ENCODE measurements at places on chromosomes 3 and 15. TPM values are rescaled to one million over a fixed set of nuclear protein-coding genes. Genes with fewer than 3 reads are reported as not detected.

The FMN1 gene
- total RNA-seq = 0.46 TPM

- ATAC-seq = no peak
These were observed 30.4 kb downstream of the SKIL start for GRCh38 chr3:170387950-170388349.

The LRRN1 gene
- total RNA-seq = 57.5 TPM

GRCh38 chr15:94526071-94526689 lies 294.8 kb downstream of the MCTP2 start:
- ATAC-seq = no peak

The CLDN11 gene
- total RNA-seq = 2.7 TPM

DNA sequence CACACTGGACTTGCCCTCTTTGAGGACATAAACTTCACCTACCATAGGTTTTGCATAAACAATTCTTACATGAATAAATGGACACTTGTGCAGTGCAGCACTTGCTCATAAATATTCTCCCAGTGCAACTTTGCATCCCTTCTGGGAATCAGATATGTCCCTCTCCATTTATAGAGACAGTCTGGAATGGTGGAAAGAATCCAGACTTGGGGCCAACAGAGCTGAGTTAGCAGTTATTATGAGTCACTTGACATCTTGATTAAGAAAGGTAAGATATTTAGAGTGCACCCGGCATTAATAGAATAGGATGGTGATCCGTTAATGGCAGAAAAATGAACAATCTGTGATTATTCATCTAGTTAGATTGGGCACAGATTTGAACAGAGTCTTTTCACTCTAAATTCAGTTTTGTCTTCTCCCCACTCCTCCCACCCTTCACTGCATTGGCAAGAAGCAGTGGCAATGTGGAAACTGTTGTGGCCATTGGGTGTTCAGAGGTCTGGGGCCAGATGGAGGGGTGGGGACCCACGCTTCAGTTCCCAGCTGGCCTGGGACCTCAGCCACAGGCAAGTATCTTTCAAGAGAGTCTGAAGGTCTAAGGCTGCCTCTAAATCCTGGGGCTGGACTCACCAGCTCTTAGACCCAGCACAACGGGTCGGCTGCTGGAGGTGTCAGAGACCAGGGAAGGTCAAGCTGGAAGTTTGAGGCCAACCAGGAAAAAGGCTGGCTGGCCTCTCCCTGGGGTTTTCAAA lies 58.9 kb upstream of the KY start:
- ATAC-seq = no peak

The DAZL gene
- total RNA-seq = 0.05 TPM

The PLA2G4B gene
- 2.3 TPM for total RNA-seq

GRCh38 chr15:63440756-63441155 lies 59.1 kb upstream of the CA12 start:
- ATAC-seq = no peak

DNA sequence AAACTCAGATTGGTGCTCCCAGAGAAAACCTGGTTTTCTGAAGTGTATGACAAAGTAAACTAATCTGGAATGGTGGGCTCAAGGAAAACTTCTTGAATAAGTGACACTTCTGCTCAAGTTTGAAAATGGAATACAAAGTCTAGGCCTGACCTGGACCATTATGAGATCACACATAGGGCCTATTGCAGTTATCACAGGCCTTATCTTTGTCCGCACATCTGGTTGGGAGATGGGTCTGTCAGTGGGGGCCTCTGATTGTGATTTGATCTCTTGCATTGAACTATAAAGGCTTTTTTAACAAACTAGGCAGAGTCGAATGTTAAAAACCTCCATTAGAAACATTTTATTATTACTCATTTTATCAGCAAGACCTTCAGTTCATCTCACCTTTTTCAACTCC lies 405.6 kb downstream of the PTPRG start:
- no peak for ATAC-seq

The SERINC4 gene
- 1.5 TPM for total RNA-seq

GRCh38 chr3:67655364-67656121 lies 1.1 kb upstream of the SUCLG2 start:
- no peak for ATAC-seq

The TRAIP gene
- total RNA-seq = 2.4 TPM

GRCh38 chr3:32758375-32758753 lies 59.4 kb upstream of the TRIM71 start:
- ATAC-seq = no peak

DNA sequence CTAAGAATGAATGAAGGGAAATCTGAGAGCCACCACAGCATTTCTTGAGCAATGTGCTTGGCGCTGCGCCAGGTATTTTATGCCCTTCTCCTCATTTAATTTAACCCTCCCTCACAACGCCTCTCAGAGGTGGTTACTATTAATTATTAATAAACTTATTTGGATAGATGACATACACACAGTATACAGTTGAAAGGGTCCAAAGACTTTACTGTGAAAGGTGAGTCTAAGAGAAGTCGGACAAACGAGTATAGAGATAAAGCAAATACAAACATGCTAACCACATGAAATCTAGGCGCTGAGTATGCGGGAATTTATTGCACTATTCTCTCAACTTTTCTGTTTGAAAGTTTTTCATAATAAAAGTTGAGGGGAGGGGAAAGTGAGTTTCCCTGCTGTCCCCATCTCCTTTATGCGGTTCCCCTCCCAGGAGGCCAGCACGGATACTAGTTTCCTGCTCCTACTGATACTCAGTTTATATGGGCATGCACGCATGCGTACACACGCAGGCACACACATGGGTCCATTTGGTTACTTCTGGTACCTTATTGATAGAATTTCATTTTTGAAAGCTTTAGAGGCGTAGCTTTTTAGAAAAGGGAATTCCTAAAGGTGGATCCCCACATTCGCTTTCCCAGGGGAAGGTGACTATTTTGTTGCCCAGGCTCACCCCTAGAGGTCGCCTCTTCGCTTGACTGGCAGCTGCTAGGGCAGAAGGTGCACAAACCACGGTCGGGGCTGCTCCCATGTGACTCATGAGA lies 28.5 kb upstream of the KCTD6 start:
- peak; percentile 94 for ATAC-seq
